ENCODE measurements at places on chromosomes 5 and 9.

- no peak for DNase-seq
Observed at GRCh38 chr9:92754091-92754745, 10.4 kb downstream of the BICD2 start.

- peak; percentile 39 for DNase-seq
Observed at GRCh38 chr9:21252721-21253547, 13.1 kb upstream of the IFNA14 start.

DNA sequence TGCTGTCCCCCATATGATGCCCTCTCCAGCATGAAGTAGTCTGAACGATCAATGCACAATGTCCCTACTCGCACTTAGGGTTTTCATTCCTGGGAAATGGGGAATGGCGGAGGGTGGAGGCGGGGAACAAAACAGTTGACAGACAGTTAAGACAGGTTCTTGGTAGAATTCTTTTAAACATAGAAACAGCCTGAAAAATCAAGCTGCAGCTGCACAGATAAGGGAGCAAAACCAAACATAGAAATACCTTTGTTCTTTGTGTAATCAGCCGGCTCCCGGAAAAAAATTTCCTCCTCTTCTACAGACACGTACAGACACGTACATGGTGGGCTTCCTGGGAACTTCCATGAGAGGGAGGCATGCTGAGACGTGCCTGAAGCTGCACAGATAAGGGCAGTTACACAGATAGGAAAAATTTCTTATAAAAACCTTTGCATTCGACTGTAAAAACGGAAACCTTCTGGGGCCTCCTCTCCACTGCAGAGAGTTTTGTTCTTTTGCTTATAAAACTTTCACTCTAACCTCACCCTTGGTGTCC, 662.4 kb upstream of the PTPRD start:
- no peak for DNase-seq

DNA sequence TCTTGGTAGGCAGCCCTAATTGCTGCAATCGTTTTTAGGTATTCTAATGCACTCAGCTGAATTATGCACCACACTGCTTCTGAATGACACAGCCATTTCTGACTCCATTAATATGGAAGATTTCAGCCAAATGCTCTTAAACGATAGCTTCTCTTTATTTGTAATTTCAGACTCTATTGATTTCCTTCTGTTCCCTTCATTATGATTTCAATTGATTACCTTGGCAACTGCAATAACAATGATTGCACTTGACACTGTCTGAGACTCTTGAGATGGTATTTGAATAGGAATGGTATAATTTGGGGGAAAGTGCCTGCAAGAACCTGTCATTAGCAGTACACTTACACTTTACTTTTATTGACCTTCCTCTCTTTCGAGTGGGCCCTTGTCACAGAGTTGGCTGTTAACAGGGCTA, 296.1 kb upstream of the DMAC1 start:
- DNase-seq: no peak

DNA sequence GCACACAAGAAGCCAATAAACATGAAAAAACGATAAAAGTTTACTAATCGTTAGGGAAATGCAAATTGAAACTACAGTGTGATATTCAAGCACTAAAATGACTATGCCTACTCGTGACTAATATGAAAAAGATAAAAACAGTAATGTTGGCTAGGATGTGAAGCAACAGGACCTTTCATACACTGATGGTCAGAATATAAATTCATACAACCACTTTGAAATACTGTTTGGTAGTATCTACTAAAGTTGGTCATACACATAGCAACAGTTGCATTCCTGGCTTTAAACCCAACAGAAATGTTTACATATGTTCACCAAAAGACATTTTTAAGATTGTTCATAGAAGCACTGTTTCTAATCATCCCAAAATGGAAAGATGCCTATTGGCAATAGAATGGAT, 24.3 kb downstream of the FBXO38 start:
- DNase-seq: no peak

DNA sequence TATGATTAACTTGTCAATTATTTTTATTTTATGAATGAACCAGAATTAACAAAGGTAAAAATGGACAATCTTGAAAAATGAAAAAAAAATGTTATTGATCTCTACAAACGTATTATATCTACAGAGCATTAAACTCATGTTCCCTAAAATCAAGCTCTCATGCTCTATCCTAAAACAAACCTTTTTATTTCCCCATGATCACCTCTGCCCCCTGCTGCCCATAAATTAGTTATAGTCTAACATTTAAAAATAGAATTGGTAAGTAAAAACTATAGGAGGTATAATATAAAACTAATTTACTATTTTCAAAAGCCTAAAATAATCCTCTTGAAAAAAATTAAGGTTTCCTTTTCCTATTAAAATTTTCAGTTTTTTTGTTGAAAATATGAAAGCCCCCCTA, 168.0 kb upstream of the POU5F2 start:
- DNase-seq: no peak
